ENCODE measurements at places on chromosomes 2 and 18.

- no peak for DNase-seq
These were observed 72.7 kb downstream of the NXPH2 start for GRCh38 chr2:138707392-138708074.

- no peak for DNase-seq
These were observed 21.2 kb downstream of the AFF3 start for GRCh38 chr2:100121124-100121718.

- no peak for DNase-seq
These were observed 200.5 kb downstream of the ACKR3 start for GRCh38 chr2:236769981-236770671.

- no peak for DNase-seq
These were observed 21.2 kb downstream of the ODC1 start for GRCh38 chr2:10426726-10427617.

- no peak for DNase-seq
These were observed 237.5 kb downstream of the NDUFA10 start for GRCh38 chr2:239787538-239788050.

GRCh38 chr2:239106314-239106908 lies 258.5 kb downstream of the TWIST2 start:
- peak; percentile 17 for DNase-seq

DNA sequence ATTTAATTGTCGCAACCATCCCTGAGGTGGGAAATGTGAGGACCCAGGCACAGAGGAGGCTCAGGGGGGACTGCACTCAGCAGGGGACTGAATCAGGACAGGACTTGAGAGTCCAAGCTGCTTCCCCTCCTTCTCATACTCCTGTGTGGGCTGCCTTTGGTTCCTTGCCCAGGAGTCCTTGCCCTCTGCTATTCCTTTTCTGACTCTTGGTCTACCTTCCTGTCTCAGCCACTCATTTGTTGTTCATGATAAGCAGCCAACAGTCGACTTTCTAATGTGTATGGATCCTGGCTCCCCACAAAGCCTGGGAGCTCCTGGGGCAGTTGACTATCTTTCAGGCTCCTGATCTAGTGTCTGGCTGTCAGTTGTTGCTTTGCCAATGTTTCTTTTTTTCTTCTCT lies 28.3 kb downstream of the GATA6 start:
- no peak for DNase-seq

Data from large intestine (tissue), 12 donors.